GM12878 (cell line): ENCODE measurements at places on chromosomes 1 and 21. TPM values are rescaled to one million over a fixed set of nuclear protein-coding genes. Genes with fewer than 3 reads are reported as not detected.

DNA sequence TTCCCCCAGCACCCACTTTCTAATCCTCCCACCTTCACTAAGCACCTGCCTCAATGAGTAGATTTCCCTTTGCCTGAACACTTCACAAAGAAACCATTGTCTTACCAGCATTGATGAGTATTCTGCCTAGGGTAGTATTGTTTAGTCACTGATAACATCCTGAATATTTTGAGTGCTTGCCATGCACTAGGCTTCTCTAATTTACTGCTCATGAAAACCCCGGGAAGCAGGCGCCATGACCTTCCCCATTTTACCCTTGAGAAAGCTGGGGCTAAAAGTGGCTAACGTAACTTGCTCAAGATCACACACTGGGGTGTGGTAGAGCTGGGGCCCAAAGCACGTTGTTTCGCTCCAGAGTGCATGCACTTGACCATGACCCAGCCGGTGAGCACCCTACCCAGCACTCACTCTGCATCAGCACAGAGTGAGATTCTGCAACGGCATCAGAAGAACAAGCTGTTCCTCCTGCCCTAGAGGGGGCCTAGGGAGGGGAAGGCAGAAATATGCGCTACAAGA lies 10.6 kb upstream of the F3 start:
- no peak for DNase-seq

DNA sequence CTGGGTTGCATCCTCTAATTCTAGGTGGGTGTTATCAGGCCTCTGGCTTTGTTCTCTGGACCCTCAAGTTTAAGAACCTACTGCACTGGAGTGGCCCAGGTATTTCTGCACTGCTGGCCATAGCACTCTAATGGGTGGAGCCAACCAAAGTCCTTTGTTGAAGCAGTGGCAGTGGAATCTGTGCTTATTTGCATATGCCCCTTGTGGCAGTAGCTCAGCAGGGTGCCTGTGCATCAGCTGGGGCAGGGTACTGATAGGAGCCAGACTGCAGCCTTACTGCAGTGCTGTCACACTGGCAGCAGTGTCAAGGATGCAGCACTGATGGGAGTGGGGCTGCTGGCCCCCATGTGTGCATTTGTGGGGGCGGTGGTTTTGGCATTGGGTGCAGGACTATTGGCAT lies 660.6 kb downstream of the LRRIQ3 start:
- no peak for DNase-seq

Gene NADK
- polyA plus RNA-seq, result 24.0 and 44.6 TPM in 2 replicates

Gene SLC9A1
- polyA plus RNA-seq, result 7.4 and 7.6 TPM in 2 replicates

Gene LCE3D
- not detected in 2 replicates for polyA plus RNA-seq

GRCh38 chr1:179326746-179327145 lies 33.1 kb downstream of the SOAT1 start:
- DNase-seq, result no peak

GRCh38 chr1:59063501-59063900 lies 233.4 kb upstream of the FGGY start:
- DNase-seq, result no peak

DNA sequence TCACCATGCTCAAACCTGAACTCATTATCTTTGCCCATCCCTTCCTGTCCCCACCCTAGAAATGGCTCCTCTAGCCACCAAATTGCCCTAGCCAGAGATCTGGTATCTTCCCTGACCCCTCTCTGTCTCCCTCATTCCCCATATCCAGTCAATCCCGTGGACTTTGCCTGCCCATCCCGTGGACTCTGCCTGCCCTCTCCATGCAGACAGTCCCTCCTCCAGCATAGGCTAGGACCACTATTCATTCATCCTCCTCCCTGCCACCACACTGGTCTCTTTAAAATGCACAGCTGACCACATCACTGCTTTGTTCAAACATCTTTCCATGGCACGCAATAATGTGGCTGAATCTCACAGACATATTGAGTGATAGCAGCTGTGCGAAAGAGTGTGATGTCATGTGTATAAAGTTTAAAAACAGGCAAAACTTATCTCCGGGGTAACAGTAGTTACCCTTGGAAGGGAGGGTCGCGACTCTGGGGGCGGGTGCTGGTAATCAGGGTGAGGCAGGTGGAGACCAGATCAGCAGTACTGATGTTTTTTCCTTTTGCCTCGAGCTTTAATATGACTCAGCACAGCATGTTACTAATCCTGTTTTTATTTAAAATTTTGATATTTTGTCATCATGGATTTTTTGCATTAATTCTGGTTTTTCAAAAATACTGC lies 4.8 kb upstream of the SLC2A1 start:
- DNase-seq, result no peak

Gene TMPRSS3
- polyA plus RNA-seq, result 0.40 and 0.59 TPM in 2 replicates

GRCh38 chr1:209429611-209430010 lies 153.9 kb upstream of the CAMK1G start:
- DNase-seq, result no peak

DNA sequence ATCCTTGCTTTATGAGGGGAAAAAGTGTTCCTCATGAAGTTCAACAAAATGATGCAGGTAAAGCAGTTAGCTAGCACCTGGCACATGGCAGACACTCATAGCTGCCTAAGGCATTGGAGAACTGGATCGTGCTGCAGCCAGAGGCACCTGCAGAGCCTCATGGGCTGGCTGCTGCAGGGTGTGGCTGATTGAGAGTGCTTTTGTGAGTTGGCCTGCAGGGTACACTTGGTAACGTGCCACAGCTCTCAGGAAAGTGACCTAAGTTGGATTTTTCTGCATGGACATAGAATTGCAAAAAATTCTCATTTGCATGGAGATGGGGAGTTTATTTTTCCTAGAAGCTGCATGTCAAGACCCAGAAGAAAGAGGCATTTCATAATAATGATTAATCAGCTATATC lies 31.6 kb upstream of the IL20 start:
- DNase-seq, result no peak

- no peak for DNase-seq
Observed at GRCh38 chr1:193749868-193750267, 563.5 kb upstream of the B3GALT2 start.

Gene FMO4
- 0.70 and 1.4 TPM in 2 replicates for polyA plus RNA-seq

GRCh38 chr21:39033878-39034589 lies 149.2 kb downstream of the PSMG1 start:
- DNase-seq, result no peak

Gene ALX3
- polyA plus RNA-seq, result not detected in 2 replicates

- no peak for DNase-seq
Observed at GRCh38 chr1:15153184-15153841, at the start of gene TMEM51. Gene TMEM51 (plus strand): TSS chr1:15153747. CDS start chr1:15215088, 61,341 bp downstream.

DNA sequence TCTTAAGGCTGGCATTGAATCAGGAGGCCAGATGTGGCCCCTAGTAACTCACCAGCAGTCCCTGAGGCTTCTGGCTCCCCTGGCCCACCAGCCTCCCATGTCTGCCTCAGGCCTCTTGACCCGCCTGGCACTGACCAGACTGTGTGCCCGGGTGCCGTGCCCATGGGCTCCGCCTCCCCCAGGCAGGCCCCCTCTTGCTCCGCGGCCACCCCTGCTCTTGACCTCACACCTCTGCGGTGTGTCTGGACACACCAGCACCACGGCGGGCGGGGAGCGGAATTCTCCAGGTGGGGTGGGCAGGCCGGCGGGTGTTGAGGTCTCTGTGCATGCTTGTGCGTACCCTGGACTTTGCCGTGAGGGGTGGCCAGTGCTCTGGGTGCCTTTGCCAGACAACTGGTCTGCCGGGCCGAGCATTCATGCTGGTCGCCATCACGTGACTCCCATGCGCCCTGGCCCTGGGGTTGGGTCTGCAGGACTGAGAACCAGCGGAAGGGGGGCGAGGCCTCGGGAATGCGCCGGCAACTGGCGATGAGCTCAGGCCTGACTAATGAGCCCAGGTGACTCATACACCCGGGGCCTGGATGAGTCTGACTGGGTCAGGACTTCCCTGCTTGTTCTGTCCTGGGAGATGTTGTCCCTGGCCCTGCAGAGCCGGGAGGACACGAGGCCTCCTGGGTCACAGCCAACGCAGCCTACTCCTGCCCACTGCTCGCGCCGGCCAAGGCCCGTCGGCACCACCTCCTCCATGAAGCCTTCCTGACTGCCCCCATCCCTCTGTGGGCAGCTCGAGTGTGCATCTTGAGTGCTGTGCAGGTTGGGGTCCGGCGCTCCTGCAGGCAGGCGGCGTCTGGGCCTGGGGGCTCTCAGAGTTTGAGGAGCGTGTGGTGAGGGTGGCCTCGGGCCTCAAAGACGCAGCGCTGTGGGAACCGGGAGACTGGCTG lies 22.6 kb downstream of the COL18A1 start:
- no peak for DNase-seq

- no peak for DNase-seq
Observed at GRCh38 chr1:194103101-194103500, 916.7 kb upstream of the B3GALT2 start.

DNA sequence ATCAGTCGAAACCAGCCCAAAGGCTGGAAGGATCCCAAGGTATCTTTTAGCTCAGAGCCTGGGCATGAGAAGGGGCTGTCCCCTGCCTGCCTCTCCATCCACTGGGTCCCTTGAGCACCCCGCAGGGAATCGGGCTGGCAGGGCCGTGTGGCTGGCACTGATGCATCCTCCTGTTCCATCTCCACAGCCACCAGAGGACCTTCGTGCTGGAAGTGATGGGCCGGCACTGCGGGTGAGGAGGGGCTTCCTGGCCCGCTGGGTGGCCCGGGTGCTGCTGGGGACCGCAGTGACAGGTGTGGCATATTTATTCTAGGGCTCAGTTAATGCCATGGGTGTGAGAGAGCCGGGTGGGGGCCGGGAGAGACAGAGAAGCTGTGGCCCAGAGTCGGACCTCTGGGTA lies 13.6 kb downstream of the PFKL start:
- DNase-seq, result no peak

Gene KRTAP7-1
- polyA plus RNA-seq, result not detected in 2 replicates

DNA sequence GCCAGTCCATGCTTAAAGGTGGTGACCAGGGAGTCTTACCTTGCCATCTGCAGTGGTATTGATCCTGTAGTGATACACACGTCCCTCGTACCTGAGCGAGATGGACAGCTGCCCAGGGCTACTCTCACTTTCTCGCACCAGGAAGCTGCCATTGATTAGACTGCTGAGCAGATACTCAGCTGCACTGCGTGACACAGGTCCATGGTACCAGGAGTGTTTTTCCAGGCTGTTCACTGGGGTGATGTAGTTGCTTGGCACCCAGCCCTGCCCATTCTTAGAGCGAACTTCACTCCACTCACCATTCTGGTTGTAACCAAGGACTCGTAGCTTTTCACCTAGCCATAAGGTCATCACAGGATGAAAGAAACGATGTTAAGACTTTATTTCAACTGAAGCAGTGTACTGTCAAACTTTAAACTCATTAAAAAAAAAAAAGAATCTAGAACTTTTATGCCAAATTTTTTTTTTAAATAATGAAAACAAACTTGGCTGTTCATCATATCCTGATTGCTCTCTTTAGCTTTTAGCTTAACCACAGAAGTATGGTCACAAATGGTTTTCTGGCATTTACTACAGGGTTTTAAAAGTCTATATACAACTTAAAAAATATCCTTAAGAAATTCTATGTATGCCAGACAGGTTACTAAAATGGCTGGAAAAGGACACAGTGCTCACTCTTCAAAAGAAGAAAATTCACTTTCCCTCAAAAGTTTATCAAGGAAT lies 44.6 kb downstream of the TOR3A start:
- DNase-seq, result no peak

DNA sequence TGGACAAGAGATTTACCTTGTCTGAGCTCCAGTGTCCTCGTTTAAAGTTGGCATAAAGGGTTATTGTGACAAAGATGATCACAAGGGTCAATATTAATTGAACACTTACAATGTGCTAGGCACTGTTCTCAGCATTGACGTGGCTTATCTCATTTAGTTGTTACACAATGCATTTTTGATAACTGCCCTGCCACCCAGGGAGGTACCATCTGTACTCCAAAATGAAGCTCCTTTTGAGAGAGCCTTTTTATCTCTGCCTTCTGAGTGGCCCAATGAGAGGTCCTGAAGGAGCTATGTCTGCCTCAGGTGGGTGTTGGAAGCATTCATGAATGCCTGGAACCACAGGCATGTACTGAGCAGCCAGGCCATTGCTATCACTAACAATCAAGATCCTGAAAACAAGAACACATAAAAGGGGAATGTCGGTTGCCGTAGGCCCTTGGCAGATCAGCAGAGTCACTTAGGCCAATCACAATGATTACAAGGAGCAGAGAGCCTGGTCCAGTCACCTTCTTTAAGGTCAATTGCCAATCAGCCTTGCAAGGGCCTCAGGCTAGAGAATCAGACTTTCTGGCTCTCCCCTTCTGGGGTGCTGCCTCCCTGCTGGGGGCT lies 78.5 kb downstream of the NMNAT2 start:
- no peak for DNase-seq

DNA sequence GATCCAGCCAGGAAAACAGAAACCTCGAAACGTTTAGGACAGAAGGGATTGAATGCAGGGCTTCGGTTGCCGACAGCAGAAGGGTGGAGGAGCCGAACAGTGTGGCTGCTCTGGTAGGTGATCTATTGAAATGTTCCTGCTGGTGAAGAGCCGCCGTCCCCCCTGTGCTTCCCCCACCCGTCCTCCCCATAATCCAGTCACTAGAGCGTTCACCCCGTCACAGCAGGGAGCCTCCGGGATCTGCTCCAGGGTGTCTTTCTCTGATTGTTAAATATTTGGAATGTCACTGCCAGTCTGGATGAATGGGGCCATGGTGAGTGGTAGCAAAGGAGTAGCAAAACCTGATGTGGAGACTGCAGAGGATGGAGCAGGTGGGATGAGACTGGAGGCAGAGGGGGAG lies 255.1 kb upstream of the CSF3R start:
- no peak for DNase-seq

GRCh38 chr1:145719230-145720079 lies at the start of gene CD160:
Gene CD160 (plus strand): TSS chr1:145719499. CDS start chr1:145728328, 8,829 bp downstream.
- DNase-seq, result no peak

Gene RAB3B
- polyA plus RNA-seq, result 0.09 and 0.11 TPM in 2 replicates

Gene RGSL1
- not detected in 2 replicates for polyA plus RNA-seq

- DNase-seq, result no peak
Observed at GRCh38 chr21:35585155-35585554, 475.2 kb downstream of the SETD4 start.
